ENCODE measurements at places on chromosomes 13 and 19. TPM values are rescaled to one million over a fixed set of nuclear protein-coding genes. Genes with fewer than 3 reads are reported as not detected.

GRCh38 chr13:37984357-37984756 is 114.8 kb upstream of the TRPC4 start:
- no peak for DNase-seq

GRCh38 chr13:24165746-24166145 is 5.2 kb downstream of the SPATA13 start:
- DNase-seq: no peak

DNA sequence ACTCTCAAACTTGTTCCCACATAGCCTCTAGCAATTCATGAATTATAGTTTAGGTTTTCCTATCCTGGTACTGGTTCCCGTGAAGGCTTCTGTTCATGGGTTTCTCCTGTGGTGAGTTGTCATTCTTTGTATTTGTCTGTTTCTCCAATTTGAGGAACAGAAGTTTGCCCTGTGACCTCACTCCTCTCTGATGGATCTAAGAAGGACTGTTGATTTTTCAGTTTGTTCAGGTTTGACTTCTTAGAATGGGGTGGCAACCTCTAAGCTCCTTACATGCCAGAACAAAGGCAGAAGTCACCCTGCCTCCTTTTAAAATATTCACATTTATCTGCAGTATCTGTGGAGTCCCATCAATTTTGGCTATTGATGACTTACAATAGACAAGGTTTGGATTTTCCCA is 354.0 kb downstream of the SPRY2 start:
- no peak for DNase-seq

- no peak for DNase-seq
Measured at GRCh38 chr13:41813426-41813825, 147.5 kb downstream of the VWA8 start.

GRCh38 chr19:38805180-38805579 is 7.6 kb downstream of the LGALS4 start:
- DNase-seq: no peak

DNA sequence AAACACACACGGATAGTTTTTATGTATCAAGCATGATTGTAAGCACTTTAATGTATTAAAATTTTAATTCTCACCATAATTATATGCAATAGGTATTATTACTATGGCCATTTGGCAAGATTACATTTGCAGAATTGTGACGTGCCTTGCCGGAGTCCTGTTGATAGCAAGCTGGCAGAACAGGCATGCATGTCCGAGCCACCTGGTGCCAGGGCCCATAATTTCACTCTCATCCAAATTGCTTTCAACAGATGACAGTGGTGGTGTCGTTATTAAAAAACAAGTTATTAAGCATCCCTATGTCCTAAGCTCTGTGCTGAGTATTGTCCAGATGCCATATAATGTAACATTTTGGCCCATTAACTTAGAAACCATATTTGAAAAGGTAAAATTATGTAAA is 374.3 kb downstream of the FOXO1 start:
- no peak for DNase-seq

DNA sequence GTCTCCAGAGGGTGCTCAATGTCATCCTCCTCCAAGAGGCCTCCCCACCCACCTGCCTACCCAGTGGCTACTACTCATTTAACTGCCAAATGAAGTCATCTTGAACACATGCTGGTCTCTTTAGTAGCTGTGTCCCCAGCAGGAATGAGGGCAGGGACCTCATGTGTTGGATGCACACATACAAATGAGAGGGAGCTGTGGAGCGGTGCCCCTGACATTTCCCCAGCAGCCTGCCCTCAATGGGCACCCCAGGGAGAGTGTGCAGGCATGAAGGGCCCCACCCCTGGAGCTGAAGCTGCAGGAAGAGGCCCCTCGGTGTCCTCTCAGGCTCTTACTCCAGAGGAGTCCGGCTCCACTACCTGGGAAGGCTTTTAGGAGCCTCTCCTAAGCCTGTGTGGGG is 1322.7 kb downstream of the UQCRFS1 start:
- no peak for DNase-seq

GRCh38 chr13:30616927-30617314 is 799 bp upstream of the USPL1 start:
- DNase-seq: no peak

DNA sequence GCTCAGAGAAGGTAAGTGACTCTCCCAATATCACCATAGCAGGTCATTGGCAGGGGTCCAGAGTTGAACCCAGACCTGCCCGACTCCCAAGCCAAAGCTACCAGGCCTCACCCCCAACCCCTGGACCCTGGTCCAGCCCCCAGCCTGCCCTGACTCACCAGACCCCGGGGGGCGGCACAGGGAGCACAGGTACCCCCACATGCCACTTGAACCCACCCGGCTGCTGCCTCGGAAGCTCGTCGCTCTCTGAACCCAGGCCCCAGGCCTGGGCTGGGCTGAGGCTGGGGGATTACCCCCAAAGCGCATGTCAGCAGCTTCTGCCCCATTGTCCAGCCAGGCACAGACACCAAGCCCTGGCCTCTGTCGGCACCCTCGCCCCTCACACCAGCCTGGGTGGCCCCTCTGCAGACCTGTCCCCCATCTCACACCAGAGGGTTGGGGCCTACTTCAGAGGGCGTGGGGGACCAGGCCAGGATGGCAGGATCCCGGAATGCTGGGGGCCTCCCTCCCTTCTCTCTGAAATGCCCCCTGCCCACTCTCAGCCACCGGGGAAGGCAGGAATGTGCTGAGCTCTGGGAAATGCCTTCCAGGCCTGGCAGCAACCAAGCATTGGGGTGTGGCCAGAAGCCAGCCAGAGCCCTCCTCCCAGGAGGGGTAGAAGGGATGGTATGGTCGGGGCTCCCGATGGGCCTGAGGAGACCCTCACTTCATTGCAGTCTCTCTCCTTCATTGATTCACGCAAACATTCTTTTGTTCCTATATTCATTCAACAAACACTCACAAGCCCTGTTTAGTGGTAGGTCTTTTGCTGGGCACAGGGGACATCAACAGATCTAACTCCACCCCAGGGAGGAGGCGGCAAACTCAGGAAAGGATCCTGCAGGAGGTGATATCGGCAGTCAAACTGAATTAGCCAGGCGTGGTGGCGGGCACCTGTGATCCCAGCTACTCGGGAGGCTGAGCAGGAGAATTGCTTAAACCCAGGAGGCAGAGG is 1.7 kb upstream of the PRX start:
- no peak for DNase-seq

DNA sequence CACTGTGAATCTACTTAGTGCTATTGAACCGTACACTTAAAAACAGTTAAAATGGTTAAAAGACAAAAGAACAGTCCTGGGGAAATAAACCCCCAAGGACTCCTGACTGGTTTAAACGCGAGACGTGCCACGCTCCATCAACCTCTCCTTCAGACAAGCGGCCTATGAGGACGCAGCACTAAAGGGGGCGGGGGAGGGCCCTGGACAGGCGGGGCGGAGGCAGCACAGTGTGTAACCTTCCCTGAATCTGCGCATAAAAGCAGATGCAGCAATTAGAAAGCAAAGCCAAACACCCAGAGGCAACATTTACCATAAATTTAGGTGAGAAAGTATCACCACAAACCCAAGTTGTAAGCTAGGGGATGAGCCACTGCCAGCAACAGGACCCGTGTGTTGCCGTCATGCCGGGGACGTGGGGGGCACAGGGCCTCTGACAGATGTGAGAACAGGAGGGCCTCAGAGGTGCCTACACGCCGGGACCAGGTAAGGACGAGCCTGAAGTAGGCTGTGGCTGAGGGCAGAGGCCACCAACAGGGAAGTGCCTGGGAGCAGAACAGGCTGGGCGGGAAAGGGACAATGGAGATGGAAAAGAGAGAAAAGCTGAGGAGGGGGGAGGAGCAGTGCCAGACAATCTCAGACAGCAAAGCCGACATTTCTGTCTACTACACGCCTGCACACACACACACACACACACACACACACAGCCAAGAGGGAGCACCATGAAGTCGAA is 15.3 kb upstream of the ADPRHL1 start:
- no peak for DNase-seq

DNA sequence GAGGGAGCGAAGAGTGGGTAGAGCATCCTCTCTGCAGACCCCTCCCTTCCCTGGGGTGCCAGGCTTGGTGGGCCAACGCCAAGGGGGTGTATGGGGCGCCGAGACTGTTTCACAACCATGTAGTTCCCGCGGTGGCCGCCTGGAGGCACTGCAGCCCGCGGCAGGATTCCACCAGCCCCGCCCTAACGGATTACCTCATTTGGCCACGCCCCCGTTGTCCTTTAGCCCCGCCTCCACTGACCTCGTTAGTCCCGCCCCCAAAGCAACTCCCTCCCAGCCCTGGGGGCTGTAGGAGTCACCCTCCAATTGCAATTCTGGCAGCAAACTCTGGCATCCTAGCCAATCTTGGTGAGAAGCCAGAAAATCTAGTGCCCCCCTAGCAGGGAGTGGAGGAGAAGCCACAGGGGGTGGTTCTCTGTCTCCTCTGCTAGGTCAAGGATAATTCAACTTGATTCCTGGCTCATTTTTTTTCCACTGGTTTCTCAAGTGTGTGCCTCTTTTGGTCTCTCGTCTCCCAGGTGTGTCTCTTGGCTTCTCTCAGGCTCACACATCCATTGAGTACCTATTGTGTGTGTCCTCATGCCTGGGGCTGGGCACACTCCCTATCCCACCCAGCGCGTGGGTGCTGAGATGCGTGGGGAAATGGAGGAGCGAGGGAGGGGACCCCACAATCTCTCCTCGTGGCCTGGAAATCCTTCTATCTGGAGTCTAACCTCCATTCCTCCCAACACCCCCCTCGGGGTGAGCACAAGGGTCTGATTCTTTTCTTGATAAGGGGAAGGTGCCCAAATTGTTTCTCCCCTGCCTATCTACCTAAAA is 2.0 kb downstream of the OLFM2 start:
- DNase-seq: peak; percentile 94

GRCh38 chr19:39276740-39277139 is 8.5 kb downstream of the IFNL2 start:
- no peak for DNase-seq

DNA sequence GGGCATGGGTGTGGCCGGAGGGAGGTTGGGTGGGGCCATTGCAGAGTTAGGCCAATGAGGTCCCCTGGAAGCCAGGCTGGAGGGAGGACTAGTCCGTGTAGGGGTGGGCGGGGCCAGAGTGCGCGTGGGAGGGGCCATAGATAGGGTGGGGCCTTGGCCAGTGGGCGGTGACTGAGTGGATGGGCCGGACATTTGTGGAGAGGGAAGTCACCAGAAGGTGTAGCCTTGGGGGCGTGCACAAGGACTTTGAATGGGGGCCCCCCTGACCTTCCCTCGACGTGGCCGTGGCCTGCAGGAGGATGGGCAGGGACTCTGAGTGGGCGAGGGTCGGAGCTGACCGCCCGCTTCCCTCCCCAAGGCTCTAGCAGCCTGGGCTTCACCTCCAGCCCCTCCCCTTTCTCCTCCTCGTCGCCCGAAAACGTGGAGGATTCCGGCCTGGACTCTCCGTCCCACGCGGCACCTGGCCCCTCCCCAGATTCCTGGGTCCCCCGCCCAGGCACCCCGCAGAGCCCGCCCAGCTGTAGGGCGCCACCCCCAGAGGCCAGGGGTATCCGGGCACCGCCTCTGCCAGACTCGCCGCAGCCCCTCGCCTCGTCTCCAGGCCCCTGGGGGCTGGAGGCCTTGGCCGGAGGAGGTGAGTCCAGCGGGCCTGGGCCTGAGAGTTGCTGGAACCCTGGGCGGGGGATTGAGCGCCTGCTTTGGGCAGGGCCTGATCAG is 16.5 kb upstream of the B3GNT3 start:
- DNase-seq: peak; percentile 79

DNA sequence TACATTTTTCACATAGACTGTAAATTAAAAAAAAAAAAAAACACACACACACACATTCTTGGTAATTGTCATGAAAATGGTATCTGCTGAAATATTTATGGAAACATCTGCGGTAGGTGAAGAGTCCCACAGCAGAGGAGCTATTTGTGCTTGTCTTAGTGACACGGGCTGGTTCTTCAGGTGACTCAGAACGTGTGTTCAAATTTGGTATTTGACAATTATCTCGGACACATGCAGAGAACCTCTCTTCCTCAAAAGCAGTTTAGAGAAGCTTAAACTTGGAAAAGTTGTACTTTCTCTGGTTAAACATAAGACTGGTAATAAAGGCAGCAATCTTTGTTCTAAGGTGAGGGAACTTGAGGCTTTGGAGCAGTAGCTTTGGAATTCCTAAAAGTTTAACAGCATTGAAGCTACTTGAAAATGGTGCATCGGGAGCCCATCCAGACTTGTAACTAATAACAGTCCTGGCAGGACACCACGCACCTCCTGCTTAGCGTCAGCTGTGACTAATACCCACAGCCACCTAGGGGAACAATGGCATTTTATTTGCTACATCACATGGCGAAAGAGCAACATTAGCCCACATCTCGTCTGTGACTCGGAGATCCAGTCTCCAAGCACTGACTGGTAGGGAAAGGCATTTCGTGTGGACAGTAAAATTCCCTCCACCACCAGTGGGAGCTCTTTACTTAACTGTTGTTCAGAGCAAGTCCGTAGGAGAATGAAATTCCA is 1505.1 kb upstream of the SLC10A2 start:
- peak; percentile 4 for DNase-seq

DNA sequence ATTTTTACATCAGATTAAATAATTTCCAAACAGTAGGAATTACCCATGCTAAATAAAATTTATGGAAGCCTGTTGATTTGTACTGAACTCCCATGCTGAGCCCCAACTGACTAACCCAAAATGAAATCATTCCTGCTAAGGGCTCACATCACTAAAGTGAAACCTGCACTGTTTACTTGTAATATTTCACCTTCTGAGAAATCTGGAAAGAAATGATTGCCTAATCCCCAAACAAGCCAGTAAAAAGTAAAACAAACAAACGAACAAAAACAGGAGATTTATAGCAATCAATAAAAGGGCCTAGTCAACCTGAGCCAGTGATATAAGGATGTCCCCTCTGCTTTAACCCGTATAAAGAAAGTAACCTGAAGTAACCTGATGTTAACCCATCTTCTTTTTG is 1599.8 kb downstream of the OLFM4 start:
- DNase-seq: no peak

DNA sequence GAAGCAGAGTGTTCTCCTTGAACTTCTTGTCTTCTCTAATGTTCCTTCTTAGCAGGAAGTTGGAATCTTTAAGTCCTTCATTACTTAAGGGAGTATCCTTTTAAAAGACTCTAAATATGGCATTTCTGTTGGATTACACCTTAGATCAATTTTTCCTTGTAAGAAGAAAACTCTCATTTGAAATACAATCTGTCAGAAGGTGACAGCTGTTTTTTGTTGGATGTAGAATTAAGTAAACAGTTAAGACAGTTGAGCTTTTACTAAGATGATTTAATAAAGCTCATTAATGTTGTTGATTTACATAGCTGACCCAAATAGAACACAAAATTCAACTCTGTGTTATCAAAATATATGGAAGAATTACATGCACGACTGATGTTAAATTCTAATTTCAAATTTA is 16.7 kb upstream of the MBNL2 start:
- DNase-seq: no peak

- no peak for DNase-seq
Measured at GRCh38 chr13:26614721-26615120, 57.2 kb downstream of the WASF3 start.

The DACT3 gene
- total RNA-seq: 3.1 TPM

The ZNF829 gene
- total RNA-seq: 7.1 TPM

The CCNE1 gene
- total RNA-seq: 30.4 TPM

The TEX101 gene
- not detected for total RNA-seq

The JUND gene
- 311 TPM for total RNA-seq

The KIR2DL4 gene
- not detected for total RNA-seq

The SYT5 gene
- not detected for total RNA-seq

Measured in activated CD4-positive, alpha-beta T cell treated with anti-CD3 and anti-CD28 coated beads for 36 hours (primary cell).